Activated CD4-positive, alpha-beta T cell treated with anti-CD3 and anti-CD28 coated beads, Interleukin-2, amount 10 ng/mL, durations not matched to agents 7 days and 5 days (primary cell): ENCODE measurements at places on chromosomes 11 and 22. TPM values are rescaled to one million over a fixed set of nuclear protein-coding genes. Genes with fewer than 3 reads are reported as not detected.

TPBGL gene
- total RNA-seq: 0.06 TPM

MYRF gene
- total RNA-seq: 1.2 TPM

GVQW3 gene
- 5.7 TPM for total RNA-seq

ELFN2 gene
- total RNA-seq: 0.10 TPM

THAP7 gene
- 29.8 TPM for total RNA-seq

CHRM1 gene
- total RNA-seq: not detected

OR6Q1 gene
- not detected for total RNA-seq

- no peak for DNase-seq
These were observed 36.3 kb downstream of the ASRGL1 start for GRCh38 chr11:62373464-62374119.

DNA sequence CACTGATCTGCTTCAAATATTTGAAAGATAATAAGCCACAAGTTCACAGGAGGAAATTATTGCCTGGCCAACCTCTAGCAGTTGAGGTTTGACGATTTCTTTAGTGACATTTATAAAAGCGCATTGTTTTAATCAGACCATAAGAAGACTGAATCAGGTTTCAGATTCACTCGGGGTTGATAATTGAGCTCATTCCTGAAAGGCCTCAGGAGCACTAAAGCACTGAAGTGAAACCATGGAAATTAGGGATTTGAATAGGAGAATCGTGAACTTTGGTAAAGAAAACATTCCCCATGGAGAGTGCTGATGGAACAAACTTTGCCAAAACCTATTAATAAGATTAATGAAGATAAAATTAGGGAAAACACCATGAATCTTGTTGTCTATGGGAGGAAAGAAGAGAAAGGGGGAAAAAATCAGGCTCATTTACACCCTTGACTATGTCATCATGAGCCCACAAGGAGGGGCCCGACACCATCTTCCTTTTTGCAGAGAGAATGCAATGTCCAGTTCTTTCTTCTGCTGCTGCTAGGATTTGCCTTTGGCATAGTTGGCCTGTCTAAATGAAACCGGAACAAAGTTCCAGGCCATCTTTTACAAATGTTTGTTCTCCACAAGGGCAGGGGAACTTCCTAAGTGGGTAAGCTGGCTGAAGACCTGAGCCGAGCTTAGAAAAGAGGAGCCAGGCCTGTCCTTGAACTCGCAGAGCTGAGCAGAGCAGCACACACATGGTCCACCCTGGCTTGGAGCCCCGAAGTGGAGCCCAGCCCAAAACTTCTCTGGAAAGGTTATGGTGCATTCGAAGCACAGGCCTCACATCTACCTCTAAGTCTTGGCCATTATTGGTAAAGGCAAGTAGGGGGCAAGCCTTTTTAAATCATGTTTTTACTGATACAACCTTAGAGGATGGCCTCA, 56.1 kb upstream of the EIF3M start:
- no peak for DNase-seq

- no peak for DNase-seq
These were observed 112.2 kb downstream of the SBF2 start for GRCh38 chr11:10181811-10182210.

DNA sequence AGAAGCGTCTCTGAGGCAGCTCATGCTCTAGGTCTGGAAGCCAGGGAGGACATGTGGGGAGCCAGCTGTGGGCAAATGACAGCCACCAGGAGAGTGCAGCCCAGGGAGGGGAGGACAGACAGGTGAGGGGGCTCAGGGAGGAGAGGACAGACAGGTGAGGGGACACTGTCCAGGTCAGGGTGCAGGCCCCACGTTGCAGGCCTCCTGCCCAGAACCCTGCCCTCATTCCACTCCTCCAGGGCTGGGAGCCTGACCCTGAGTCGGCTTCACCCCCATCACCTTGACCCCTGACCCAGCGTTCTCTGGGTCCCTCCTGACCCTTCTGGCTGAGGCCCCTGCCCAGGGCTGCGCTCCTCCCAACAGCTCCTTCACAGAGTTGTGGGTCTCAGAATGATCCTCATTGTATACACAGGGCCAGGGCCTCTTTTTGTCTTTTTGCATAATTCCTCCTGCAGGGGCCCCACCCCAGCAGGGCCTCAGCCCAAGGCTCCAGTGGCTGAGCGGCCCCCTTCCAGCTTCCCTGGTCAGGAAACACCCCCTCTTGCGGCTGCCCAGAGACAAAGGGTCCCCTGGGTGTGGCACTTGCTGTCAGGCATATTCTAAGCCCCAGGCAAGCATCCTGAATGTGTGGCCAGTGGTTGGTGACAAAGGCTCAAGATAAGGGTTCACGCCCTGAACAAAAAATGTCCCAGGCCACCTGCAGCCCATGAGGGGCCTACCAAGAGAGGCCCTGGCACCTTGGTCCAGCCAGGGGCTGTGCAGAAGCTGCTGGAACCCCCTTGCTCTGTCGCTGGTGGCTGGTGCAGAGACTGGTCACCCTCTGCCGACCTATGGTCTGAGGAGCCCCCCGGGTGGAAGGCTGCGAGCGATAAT, 853.0 kb downstream of the BRD1 start:
- DNase-seq: no peak

DNA sequence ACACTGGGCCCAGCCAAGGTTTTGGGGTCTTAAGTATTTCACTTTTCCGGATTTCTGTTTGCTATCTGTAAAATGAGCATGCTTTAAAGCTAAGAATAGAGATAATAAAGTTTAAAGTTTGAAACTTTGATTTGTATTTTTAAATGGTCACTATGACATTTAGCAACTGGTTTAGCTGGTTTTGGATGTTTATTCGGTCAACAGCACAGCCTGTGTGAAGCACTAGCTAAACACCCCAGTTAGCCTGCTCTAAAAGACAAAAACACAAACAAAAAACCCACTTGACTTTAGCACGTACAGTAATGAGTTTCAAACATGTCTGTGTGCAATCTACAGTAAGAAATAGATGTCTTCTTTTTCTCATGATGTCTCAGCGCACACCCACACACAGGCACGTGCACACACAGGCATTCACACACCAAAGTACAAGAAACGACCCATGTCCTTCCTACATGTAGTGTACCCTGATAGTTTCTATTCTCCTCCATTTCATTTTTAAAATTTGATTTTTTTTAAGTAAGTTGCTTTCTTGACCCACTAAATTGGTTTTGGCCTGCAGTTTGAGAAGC, 29.4 kb downstream of the SLC1A2 start:
- no peak for DNase-seq

DNA sequence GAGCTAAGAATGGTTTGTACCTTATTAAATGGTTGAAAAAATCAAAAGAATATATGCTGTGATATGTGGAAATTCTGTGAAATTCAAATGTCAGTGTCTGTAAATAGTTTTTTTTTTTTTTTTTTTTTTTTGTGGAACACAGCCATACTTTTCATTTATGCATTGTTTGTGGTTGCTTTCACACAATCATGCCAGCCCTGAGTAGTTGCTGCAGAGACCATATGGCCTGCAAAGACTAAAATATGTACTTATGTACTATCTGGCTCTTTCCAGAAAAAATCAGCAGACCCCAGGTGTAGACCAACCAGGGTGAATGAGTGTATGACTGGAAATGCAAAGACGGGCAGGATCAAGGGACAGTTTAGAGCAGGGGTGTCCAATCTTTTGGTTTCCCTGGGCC, 98.3 kb downstream of the PTPRJ start:
- no peak for DNase-seq

DNA sequence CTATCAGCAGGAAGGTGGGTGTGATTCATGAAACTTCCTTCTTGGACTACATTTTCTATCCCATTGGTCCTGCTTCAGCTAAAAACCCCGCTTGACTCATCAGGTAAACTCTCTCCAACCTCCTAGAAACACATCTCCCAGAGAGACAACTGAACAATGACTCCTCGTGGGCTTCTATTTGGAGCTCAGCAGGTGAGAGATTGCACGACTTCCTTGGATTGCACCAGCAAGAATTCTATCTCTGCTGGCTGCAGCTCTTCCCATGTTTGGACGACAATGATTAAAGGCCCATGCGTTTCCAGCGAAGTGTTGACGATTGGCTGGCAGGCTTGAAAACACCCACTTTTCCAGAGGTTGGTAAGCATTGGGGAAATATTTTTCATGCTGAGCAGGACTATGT, 216.1 kb upstream of the NTM start:
- DNase-seq: no peak

- no peak for DNase-seq
These were observed 154.9 kb downstream of the TEAD1 start for GRCh38 chr11:12829131-12829530.

- DNase-seq: no peak
These were observed 52.0 kb downstream of the KCNJ1 start for GRCh38 chr11:128814856-128815705.

DNA sequence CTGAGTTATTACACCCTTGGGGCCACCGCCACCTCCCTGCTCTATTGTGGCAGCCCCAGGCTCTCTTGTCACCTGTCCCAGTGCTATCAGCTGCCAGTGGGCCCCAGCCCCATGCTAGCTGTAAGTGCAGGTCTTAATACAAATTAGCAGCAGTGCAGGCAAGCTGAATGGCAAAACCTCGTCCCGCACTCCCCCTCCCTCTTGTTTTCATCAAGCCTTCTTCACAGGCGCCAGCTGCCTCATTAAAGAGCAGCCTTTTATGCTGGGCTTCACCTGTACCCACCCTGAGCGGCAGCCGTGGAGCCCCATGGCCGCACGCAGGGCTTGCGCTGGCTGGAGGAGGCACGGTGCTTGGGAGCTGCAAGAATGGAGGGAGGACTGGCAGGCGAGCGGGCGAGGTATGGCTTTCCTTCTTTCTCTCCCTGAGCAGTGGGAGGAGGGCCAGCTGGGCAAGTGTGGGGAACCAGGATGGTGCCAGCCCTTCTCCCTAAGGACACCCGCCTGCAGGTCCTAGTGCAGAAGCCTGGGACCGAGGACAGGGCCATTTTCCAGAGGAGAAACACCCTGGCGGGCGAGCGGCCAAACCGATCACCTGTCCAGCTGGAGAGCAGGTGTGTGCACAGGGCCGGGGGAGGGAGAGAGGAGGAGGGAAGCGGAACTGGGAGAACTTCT, 70.7 kb downstream of the FLI1 start:
- no peak for DNase-seq

DNA sequence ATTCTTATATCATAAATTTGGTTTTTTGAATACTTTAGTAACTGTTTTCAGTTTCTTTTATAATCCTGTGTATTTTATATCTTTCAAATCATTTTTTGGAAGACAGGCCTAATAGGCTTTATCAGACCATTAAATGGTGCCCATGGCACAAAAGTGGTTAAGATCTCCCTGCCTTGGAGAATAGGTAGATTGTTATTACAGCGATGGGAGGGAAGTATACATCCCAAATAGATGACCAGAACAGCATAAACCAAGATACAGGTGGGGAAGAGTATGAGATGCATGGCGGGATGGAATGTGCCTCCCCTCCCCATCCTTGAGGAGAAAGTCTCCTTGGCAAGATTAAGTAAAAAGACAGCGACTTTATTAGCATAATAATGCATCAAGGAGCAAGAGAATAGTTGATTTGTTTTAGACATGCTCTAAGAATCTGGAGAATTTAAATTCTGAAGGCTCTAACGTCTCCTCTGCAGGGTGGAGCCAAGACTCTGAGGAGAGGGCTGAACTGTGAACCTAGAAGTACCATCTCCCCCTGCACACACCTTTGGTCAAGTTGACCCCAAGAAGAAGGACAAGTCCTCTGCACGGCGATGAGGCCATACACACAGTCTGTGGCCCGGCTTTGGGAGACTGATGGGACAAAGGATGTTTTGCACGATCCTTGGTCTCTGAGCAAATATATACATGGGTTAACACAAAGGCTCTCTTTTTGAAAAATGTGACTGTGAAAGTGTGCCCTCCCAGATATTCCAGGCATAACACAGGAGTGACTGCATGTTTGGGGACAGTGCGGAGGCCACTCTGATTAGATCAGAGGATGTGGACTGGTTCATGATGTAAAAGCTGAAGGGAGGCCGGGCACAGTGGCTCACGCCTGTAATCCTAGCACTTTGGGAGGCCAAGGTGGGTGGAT, 61.1 kb upstream of the SLC35C1 start:
- DNase-seq: no peak

DNA sequence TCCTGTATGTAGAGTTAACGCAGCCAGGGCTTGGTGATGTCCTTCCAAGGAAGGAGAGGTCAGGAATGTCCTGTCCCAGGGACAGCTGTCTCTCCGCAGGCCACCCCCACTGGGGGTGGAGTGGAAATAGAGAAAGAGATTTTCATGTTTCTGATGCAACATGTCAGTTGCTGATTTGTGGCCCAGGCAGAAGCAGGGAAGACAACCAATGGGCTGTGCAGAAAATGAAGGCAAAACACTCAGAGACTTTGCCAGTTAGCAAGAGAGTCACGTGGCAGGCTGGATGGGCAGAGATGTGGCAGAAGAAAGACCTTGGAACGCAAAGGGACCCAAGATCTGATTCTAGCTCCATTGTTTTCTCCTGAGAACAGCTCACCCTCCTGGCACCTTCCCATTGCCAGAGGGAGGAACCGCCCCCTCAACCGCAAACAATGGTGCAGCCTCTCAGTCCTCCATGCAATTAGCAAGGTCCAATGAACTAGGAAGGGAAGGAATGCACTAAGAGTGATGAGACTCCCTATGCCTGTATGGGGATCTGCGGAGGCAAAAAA, 71.0 kb downstream of the SYN3 start:
- DNase-seq: no peak

- no peak for DNase-seq
These were observed 105.8 kb upstream of the SLC5A12 start for GRCh38 chr11:26827567-26828081.

DNA sequence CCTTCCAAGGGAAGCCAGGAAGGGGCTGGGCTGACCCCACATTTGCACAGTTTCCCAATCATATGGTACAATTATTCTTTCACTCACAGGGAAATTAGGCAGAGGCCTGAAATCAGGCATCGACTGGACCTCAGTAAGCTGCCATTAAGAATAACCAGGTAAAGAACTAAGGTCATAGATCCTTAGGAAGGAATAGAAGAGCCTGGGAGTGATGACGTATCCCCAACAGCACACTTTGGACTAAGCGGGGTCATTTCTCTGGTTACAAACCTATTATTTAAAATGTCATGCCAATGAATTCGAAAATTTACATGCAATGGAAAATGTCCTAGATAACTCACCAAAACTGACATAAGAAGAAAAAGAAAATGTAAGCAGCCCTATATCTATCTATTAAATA, 118.2 kb downstream of the BRD1 start:
- DNase-seq: no peak

- DNase-seq: no peak
These were observed 209.7 kb upstream of the PLET1 start for GRCh38 chr11:112470355-112470754.
